Skeletal muscle cell (primary cell): ENCODE measurements at places on chromosomes 16 and 17.

- DNase-seq, result no peak
Measured at GRCh38 chr17:51147650-51148049, 5.7 kb upstream of the NME1 start.

GRCh38 chr17:46810837-46811236, 7.7 kb downstream of the WNT3 start:
- DNase-seq, result no peak

DNA sequence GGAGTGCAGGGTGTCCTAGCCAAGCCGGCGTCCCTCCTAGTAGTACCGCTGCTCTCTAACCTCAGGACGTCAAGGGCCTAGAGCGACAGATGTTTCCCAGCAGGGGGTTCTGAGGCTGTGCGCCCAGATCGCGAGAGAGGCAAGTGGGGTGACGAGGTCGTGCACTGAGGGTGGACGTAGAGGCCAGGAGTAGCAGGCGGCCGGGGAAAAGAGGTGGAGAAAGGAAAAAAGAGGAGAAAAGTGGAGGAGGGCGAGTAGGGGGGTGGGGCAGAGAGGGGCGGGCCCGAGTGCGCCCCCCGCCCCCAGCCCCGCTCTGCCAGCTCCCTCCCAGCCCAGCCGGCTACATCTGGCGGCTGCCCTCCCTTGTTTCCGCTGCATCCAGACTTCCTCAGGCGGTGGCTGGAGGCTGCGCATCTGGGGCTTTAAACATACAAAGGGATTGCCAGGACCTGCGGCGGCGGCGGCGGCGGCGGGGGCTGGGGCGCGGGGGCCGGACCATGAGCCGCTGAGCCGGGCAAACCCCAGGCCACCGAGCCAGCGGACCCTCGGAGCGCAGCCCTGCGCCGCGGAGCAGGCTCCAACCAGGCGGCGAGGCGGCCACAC, at the start of gene MMP2:
Gene MMP2, plus strand, starts transcription at position 372 of the 603 bp plus-strand sequence. CDS start 282 bp downstream, outside the sequence.
- no peak for DNase-seq

GRCh38 chr17:33292201-33292980, 704 bp downstream of the ASIC2 start:
- DNase-seq, result no peak

GRCh38 chr17:44280392-44280937, 12.5 kb upstream of the SLC4A1 start:
- no peak for DNase-seq

- DNase-seq, result peak; percentile 56
Measured at GRCh38 chr16:85037050-85037410, 9.4 kb downstream of the KIAA0513 start.

DNA sequence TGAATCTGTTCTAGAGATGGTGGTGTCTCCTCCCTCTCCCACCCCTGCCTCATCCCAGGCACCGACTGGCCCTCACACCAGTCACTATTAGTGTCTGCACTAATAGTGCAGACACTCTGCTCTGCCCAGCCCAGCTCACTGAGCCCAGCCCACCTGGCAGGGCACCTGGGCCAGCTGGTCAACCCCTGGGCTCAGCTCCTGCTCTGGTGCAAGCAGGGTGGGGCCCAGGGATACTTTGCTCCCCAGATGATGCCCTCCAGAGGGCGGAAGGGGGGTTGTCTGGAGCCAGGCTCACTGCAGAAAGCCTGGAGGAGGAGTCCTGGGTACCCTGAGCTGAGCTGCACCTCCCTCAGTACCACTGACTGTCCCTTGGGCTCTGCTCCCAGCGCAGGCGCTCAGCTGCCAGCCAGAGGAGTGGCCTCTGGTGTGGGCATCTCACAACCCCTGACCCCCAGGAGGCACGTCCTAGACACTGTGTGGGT, 14.5 kb downstream of the RAB11FIP4 start:
- DNase-seq, result no peak

GRCh38 chr16:67842509-67843342, 606 bp downstream of the THAP11 start:
- DNase-seq, result no peak

- DNase-seq, result no peak
Measured at GRCh38 chr17:30429155-30429554, 48.1 kb upstream of the GOSR1 start.

GRCh38 chr17:48125829-48126531, 18.4 kb downstream of the SNX11 start:
- no peak for DNase-seq

GRCh38 chr17:60260540-60260939, 110.8 kb downstream of the CA4 start:
- no peak for DNase-seq

GRCh38 chr17:36510636-36511035, 24.0 kb downstream of the MYO19 start:
- no peak for DNase-seq

DNA sequence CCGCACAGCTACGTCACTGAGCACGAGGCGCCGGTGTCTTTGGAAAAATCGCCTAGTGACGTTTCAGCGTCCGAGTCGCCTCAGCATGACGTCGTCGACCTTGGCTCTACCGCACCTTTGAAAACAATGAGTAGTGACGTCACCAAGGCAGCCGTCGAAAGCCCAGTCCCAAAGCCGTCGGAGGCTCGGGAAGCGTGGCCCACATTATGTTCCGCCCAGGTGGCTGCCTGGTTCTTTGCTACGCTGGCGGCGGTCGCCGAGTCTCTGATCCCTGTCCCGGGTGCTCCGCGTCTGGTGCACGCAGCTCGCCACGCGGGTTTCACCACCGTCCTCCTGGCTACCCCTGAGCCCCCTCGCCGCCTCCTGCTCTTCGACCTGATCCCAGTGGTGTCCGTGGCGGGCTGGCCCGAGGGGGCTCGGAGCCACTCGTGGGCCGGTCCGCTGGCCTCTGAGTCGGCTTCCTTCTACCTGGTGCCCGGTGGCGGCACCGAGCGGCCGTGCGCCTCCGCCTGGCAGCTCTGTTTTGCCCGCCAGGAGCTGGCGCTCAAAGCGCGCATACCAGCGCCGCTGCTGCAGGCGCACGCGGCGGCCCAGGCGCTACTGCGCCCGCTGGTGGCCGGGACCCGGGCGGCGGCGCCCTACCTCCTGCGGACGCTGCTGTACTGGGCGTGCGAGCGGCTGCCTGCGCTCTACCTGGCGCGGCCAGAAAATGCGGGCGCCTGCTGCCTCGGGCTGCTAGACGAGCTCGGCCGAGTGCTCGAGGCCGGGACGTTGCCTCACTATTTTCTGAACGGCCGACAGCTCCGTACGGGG, 1.5 kb downstream of the TMEM102 start:
- DNase-seq, result no peak
